Mononuclear cell (primary cell): ENCODE measurements at places on chromosomes 16 and 17. TPM values are rescaled to one million over a fixed set of nuclear protein-coding genes. Genes with fewer than 3 reads are reported as not detected.

Gene SPNS3
- 2.5 TPM for total RNA-seq

Gene EVPLL
- total RNA-seq, result not detected

Gene TSNAXIP1
- 0.42 TPM for total RNA-seq

Gene WNT9B
- total RNA-seq, result not detected

Gene PPL
- not detected for total RNA-seq

Gene OR1A2
- total RNA-seq, result not detected

Gene CCL18
- total RNA-seq, result 0.31 TPM

Gene TCF25
- 148 TPM for total RNA-seq

Gene SRCIN1
- not detected for total RNA-seq

Gene TBC1D3
- not detected for total RNA-seq

Gene APOBR
- 3.6 TPM for total RNA-seq
